Right ventricle myocardium inferior (tissue), 1 donor: ENCODE measurements at places on chromosomes 12 and 14. TPM values are rescaled to one million over a fixed set of nuclear protein-coding genes. Genes with fewer than 3 reads are reported as not detected.

DNA sequence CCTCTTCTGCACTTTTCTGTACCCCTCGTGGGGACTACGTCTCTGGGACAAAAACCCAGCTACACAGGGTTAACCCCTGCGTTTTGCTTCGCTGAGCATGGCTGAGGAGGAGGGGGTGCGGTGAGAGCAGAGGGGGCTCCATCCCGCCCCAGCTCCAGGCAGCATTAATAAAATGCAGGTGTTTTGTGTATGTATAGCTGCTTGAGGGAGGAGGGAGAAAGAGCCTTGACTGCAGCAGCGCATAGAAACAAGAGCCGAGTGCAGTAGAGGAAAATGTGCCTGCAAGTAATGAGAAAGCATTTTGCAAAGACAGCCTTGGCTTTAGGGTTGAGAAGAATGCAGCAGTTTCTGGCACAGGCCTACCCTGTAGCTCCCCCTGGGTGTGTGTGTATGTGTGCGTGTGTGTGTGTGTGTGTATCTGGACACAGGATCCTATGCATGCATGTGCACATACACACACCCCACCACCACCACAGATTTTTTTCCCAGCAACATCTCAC is 103.9 kb downstream of the ZFP36L1 start:
- no peak for DNase-seq

The KRT3 gene
- total RNA-seq, result not detected

DNA sequence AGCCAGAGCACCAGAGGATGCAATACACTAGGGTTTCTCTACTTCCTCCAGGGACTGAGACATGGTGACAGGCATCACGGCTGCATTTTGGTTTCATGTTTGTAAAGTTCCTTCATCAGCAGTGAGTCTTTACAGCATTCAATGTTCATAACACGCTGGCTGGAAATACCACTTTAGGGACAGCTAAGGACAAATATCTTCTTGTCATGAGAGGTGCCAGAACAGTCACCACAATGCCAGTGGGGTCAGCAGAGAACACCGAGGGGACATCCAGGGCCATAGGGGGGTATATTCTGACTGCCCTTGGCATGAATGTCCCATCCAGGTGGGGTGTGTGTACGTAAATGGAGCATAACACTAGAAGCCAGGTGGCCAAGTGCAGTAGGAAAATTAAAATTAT is 72.3 kb downstream of the CCDC60 start:
- no peak for DNase-seq

The RPL10L gene
- not detected for total RNA-seq

The RTN1 gene
- 1.6 TPM for total RNA-seq
